ENCODE measurements at places on chromosomes 4 and X.

DNA sequence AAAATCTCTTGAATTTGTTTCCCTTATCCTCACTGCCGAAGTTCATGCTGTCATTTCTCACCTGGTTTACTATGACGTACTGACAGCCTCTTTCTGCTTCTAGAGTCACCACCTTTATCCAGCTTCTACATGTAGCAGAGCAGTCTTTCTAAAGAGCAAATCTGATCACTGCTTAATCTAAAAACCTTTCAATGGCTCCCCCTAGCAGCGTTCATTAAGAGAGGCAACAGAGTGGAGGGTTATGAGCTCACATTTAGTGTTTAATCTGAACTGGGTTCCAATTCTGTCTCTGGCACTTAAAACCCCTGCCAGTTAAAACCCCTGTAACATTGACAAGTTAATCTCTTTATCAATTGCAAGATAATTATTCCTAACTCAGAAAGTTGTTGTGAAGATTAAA, 4.4 kb downstream of the RBPJ start:
- DNase-seq = peak; percentile 11

- no peak for DNase-seq
Measured at GRCh38 chrX:39625810-39626209, 471.9 kb downstream of the BCOR start.

GRCh38 chr4:6372649-6373525, 99.5 kb downstream of the PPP2R2C start:
- peak; percentile 55 for DNase-seq

DNA sequence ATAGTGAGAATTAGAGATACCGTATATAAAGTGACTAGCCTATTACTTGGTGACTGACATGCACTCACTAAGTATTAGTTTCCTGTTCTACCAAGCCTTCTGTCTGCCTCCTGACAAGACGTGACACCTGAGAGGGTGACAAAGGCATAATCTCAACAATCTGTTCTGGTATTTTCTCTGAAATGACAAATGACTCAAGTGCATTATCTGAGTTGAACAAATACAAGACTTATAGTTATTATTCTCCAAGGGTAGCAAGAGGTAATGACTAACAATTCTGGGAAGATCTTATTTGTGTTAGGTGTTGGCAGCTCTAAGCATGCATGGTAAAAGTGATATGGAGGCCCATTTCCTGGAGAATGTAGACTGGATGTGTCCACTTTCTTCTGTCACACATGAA, 60.6 kb downstream of the SYTL5 start:
- no peak for DNase-seq

GRCh38 chr4:20832826-20833225, 132.6 kb downstream of the PACRGL start:
- peak; percentile 17 for DNase-seq

DNA sequence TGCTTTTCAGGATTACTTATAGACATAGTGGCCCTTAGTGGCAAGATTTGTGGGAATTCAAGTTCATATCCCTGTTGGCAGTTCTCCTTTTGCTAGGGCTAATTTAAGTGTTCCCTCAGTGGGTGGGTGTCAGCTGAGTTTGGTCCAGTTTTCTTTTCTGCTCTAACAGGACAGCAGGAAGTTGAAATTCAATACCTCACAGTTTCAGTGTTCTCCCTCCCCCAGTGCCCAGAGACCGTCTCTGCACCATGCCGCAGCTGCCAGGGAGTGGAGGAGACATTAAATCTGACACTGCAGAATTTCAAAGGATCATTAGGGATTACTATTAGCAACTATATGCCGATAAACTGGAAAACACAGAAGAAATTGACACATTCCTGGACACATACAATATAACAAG, 50.7 kb downstream of the UBE2NL start:
- DNase-seq = no peak

- peak; percentile 89 for DNase-seq
Measured at GRCh38 chr4:112348488-112349158, 51.5 kb downstream of the ALPK1 start.

- no peak for DNase-seq
Measured at GRCh38 chr4:145723336-145723735, 43.4 kb downstream of the C4orf51 start.

GRCh38 chrX:110408949-110409588, 50.4 kb downstream of the RTL9 start:
- no peak for DNase-seq

DNA sequence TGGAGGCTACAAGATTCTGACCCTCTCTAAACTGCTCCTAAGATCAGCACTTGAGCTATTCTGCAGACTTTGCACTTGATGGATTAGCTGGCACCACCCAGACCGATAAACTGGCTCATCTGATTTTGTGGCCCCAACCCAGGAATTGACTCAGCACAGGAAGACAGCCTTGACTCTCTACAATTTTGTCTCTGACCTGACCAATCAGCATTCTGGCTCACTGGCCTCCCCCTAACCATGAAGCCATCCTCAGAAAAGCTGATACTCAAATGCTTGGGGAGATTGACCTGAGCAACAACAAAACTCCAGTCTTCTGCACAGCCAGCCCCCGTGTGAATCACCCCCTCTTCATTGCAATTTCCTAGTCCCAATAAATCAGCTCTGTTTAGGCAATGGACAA, 195.4 kb upstream of the PPP1R2C start:
- no peak for DNase-seq

- no peak for DNase-seq
Measured at GRCh38 chr4:151643564-151643963, 117.2 kb downstream of the GATB start.

GRCh38 chrX:123169247-123169901, 14.7 kb upstream of the GRIA3 start:
- no peak for DNase-seq

DNA sequence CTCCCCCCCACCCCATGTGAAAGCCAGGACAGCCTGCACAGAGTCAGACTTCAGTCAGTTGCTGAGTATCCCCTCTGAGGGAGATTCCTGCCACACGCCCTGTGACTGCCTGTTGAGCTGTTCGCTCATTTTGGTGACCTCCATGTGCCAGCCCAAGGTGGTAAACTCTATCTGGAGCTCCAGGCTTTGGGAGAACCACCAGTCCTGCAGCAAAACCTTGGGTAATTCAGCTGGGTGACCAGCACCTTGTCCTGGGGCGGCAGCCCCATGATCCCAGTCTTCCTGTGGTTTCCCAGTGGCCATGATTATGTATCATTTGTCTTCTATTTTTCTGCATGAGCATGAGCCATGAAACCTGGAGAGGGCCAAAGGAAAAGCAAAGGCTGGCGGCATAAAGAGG, 73.4 kb downstream of the NBDY start:
- DNase-seq = no peak

DNA sequence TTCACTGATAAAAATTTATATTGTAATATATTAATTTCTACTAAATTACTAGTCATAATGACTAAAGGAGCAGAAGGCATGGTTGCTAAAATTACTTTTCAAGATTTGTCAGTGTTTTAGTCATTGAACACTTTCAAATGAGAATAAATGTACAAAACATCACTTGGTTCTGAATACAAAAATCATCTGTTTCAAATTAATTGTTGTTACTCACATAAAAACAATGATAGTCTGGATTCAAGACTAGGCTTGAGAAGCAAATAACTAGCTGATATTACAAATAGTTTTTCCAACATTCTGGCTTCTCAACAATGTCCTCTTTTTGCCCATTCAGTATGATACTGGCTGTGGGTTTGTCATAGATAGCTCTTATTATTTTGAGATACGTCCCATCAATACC, 112.5 kb downstream of the ANAPC10 start:
- peak; percentile 37 for DNase-seq

GRCh38 chr4:128060121-128060698, 902 bp upstream of the LARP1B start:
- DNase-seq = no peak

DNA sequence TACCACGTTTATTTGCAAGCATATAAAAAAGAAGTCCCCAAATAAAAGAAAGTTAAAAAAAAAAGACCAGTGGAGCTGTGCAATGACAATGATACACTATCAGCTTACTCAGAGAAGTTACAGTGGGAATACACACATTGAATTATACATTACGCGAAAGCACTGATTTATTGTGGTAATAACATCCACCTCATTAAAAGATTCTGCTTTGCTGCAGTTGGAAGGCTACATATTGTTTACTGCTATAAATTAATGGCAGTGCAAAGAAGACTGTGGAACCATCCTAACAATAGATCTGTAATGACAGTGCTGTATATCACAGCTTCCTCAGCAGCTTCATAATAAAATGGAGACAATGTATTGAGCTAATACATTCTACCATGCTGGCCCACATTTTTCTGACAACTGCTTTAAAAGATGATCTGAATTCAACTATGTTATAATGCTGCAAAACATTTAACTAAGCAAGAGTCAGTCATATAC, 142.5 kb upstream of the MAB21L2 start:
- DNase-seq = no peak

DNA sequence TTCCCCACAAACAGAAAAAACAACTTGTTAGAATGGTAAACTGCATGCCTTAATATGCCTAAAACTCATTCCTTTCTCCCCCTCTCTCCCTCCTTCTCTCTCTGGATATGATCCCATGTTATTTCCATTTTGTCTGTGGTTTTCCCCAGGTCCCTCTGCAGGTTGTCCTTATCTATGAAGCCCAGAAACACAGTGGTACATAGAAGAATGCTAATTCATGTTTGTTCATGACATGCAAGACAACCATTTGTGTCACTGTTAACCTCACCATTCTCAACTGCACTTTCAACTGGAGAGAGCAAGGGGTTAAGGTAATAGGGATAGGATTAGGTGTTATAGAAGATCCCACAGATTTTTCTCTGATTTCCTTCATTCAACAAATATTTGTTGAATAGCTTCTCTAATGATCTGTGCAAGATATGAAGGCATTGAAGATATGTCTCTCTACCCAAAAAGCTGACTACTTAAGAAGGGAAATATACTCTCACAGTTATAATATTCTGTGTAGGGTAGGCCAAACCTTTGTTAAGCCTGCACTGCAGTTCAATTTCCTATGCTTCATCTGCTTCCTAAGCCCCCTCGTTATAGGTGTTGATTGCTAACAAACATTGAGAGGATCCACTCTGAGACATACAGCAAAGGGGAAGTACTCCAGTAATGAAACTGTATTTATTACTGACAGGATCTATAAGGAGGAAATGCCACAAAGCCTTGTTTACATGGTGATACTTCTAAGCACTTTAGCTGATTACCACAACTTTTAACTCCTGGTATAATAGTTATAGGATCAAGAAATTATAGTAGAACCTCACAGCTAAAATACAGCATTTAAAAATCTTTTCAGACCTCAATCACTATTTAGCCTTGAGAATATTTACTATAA, 96.1 kb downstream of the FRYL start:
- DNase-seq = no peak

DNA sequence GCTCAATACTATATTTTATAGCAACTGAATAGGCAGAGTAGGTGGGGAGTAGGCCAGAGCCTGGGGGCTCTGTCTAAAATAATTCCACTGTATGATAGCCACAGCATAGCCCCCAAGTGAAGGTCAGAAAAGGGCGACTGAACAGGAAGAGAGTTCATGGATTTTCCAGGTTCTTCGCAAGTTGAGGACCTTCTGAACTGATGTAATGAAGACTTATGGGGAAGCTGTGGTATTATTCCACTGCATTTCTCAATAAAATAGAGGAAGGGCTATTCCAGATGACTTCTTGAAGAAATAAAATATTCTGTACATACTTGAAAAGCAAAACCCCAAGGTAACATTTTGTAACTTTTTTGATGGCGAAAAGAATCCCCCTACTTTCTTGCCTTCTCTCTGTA, 231.4 kb upstream of the GPC4 start:
- DNase-seq = no peak

- DNase-seq = peak; percentile 49
Measured at GRCh38 chr4:119559044-119559647, 69.5 kb downstream of the PDE5A start.

GRCh38 chr4:41196633-41197332, 17.6 kb downstream of the APBB2 start:
- DNase-seq = peak; percentile 54

DNA sequence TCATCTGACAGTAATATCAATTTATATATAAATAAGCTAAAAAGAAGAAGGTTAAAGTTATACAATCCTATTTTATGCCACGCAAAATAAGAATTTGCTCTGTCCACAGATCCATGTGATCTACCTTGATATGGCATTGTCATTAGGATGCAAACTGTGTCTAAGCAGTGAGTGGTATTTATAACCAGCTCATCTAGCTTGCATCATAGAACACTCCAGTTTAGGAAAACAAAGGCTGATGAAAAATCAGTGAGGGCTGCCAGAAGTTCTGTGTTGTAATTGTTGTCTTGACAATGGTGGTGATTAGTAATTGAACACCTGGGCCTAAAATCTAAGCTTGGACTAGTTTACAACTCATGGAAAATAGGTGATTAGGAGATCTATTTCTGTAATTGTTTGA, 111.0 kb downstream of the CPE start:
- no peak for DNase-seq

DNA sequence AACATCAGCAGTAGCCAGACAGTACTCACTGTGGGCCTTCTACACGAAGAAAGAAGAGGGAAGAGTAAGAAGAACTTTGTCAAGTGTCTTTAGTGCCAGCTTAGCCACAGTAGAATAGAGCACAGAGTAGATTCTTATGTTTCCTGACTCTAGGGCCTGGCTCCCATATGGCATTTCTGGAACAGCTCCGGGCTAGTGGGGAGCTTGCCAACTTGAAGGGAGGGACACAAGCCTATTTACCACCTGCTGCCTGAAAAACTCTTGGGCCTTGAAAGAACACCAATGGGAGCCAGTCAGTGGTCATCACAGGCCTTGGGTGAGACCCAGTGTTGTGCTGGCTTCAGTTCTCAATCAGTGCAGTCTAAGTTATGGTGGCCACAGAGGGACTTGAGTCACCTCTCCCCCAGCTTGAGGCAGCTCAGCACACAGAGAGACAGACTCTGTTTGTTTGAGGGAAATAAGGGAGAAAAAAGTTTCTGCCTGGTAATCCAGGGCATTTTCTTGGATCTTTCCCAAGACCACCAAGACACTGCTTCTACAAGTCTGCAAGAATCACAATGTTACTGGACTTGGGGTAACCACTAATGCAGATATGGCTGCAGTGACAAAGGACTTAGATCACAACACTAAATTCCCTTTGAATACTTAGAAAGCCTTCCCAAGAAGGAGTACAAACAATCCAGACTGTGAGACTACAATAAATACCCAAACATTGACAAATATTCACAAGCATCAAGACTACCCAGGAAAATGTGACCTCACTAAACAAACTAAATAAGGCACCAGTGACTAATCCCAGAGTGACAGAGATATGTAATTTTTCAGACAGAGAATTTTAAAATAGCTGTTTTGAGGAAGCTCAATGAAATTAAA, 261.0 kb upstream of the NDST3 start:
- DNase-seq = no peak
